Amniotic stem cell (primary cell): ENCODE measurements at places on chromosomes 11 and 22.

- no peak for DNase-seq
These were observed 9.6 kb downstream of the RCN1 start for GRCh38 chr11:32100495-32100894.

DNA sequence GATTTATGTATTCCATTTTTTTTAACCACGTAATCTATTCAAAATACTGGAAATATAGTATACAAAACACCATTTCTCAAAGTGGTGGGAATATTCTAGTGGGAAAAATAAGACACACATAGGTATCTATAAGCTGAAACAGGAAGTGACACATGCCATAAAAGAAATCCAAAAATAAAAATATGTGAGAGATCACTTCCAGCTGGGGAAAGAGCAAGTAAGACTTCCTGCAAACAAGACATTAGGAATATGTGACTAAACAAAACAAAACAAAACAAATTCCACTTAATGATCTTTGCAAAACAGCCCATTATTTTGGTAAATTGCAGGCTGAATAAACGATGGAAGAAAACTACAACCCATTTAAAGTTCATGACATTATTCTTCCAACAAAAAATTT, 107.3 kb upstream of the CEP126 start:
- DNase-seq, result no peak

DNA sequence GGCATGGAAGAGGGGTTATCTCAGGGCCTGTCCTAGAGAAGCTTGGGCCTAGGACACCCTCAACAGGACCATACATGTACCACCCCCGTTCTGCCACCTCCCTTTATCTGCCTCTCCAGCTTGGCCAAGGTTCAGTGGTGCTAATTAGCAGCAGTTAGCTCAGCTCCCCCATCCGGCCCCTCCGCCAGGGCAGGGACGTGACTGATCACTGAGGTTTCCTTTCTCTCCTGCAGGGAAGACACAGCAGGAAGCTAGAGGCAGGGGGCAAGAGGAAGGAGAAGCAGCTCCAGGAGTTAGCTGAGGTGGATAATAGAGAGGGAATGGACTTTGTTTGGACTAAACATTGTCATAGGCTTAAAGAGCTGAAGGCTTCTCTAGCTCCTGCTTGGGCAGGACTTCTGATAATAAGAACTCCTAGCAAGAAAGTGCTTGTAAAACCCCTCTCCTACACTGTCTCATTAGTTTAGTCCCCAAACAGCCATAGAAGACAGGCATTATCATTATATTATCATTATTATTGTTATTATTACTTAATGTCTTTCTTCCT, 53.8 kb downstream of the BUD13 start:
- no peak for DNase-seq

DNA sequence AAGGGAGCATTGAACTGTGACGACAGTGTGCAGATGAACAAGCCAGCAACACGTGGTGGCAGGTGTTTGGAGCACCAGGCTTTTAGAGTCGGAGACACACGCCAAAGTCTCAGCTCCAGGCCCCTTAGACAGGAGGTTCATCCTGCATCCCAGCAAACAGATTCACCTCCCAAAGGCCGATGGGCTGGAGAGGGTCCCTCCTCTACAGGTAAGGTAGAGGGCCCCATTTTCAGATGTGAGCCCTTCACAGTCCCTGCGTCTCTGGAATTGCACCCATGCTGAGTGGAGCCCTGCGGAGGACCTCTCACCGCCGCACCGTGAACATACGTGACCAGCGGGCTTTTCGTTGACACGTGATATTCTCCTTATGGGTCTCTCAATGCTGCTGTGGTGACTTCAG, 109.0 kb upstream of the B3GAT1 start:
- DNase-seq, result no peak

GRCh38 chr11:107282195-107282594, 175.4 kb downstream of the CWF19L2 start:
- DNase-seq, result no peak

DNA sequence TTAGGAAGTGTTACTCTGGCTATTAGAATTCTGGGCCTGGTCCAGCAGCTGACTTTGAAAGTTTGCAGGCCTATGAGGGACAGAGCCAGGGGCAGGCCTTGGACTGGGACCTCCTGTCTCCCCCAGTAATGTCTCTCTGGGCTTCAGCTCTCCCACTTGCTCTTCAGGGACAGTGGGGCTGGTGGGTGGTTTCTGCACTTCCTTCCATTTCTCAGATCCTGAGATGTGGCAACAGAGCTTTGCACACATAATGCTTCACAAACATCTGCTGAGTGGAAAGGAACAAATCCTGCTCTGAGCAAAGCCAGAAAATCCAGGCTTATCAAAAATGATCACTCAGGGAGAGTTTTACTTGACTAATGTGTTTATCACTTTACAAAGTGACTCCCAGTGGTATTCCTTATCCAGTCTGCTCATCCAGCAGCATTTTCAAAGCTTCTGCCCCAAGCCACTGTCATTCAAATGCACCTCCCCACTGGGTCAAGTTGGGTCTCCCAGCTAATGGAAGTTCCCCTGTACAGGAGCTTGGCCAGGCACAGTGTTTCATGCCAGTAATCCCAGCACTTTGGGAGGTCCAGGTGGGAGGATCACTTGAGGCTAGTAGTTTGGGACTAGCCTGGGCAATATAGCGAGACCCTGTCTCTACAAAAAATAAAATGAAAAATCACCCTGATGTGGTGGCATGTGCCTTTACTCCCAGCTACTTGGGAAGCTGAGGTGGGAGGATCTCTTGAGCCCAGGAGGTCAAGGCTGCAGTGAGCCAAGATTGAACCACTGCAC, 13.5 kb upstream of the OSBP2 start:
- DNase-seq, result no peak

DNA sequence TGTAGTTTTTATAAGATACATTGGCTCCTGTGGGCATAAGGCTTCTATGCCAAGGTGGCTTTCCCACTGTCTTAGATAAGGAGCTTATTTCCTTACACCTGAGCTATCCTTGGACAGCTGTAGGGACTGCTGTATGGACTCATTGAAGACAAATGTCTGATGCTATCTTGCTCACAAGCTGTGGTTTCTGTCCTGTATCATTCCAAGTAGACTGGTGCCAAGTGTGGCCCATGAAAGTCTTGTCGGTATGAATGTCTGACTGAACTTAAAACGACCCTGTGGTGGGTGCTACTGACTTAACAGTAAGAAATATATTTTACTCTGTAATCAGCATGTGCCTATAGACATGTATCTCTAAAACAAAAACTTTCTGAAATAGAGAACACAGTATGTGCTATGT, 45.0 kb downstream of the LARGE2 start:
- no peak for DNase-seq

- DNase-seq, result no peak
These were observed 47.3 kb upstream of the TMEM45B start for GRCh38 chr11:129768356-129768755.

DNA sequence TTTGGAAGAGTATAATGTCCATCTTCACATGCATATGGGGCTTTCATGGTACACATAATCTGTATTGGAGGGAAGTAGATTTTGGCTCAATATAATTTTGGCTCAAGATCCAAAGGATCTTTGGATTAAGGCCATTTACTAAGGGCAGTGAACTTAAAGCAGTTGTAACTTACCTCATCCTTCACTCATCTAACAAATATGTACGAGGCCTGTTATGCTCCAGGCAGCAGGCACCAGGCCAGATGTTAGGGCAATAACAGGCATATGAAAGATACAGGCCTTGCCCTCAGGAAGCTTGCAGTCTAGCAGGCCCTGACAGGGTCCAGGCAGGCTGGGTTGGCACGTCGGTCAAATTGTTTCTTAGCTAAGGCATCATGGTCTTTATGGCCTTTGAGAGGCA, 44.6 kb downstream of the LIF start:
- DNase-seq, result no peak

DNA sequence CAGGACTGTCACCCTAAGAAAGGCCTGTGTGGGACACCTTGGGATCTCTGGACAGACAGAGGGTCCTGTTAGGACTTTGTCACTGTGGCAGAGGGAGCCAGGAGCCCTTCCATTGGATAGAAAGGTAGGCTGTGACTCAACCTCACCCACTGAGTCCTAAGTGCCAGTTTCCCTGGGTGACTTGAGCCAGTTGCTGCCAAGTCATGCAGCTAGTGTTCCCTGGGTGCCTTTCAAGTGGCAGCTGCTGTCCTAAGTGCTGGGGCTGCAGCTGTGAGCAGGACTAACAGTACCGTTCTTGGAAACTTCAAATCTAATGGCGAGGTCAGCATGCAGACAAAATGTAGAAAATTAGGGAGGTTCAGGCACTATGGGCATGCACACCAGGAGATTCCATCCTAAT, 393.7 kb downstream of the TMEM135 start:
- DNase-seq, result no peak

DNA sequence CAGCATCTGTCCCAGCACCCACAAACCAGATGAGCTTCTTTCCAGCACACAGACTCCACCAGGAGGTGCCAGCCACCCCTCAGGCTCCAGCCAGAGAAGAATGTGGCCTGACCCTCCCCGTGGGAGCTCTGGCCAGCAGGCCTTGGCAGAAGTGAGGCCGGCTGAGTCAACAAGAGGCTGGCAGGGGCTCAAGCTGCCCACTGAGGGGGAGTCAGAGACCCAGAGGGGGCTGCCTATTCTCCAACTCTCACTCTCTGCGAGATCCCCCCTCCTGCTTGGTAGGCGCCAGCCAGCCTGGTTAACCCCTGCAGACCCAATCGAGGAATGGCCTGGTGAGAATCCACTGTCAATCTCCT, 10.6 kb upstream of the CDC42EP1 start:
- DNase-seq, result peak; percentile 34

DNA sequence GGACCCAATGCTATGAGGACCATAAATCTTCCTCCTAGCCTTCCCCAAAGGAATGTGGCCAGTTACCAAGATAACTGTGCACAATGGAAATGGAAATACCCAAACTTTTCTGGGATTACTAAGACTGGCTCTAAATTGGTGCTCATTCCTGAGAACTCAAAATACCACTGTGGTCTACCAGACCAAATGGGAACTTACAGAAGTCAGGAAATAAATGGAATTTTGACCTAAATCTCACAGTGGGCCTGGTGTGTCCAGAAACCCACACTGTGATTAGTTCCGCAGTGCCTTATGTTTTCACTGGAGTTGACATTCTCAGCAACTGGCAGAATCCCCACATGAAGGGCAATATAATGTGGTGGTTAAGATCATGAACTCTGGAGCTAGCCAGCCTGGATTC, 99.4 kb upstream of the ZC3H12C start:
- no peak for DNase-seq

DNA sequence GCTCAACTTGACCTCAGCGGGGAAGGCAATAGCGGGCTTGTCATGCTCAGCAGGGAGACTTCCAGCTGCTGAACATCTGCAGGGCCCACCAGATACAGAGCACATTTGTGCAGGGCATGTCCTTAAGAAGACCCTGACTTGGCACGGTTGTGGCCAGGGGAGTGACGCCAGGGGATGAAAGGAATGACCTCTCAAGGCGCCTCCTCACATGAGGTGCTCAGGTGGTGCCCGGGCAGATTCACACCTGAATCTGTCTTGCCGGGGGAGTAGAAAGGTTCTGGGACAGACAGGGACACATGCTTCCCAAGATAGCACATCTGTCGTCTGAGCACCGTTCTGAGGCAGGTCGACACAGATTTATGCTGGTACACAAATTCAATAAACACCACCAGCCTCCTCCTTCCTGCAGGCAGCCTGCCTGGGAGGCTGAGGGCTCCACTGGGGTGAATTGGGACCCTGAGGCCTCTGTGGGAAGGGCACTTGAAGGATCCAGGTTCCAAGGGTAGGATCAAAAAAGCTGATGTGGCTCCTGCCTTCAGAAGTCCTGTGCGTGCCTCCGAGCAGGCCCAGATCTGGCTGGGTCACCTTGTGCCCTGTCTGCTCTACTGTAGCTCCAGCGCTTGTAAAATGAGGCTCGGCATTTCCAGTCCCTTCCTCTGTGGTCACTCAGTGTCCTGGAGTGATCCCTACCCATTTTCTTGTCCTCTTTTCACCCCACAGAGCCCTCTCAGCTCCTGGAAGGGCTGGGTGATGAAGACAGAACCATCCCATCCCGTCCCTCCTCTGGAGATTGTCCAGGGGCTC, 49.6 kb upstream of the NECTIN1 start:
- no peak for DNase-seq
